ENCODE measurements at places on chromosomes 3 and 15.
A peak's percentile ranks its signal among the peaks of the same experiment; 100 is the strongest.

GRCh38 chr3:196660381-196661166, 21.1 kb downstream of the NRROS start:
- no peak for DNase-seq

DNA sequence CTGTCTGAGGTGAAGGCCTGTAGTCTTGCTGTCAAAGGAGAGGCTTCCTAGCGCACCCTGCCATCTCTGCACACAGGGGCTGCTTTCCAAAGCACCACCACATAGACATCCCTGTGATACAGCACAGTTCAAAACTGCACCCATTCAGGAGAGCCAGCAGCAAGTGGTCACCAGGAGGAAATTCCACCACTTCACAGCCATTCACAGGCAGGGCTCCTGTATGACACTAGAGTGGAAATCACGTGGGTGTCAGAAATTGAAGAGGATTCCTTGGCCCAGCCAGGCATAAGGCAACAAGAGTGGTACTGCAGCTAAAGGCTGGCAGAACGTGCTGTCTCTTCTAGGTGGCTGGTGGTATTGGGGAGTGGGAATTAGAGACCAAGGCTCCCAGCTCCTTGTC, 102.8 kb downstream of the RFTN1 start:
- no peak for DNase-seq

- no peak for DNase-seq
These were observed 91.9 kb downstream of the WDR76 start for GRCh38 chr15:43918717-43919116.

GRCh38 chr3:109275702-109276293, 40.5 kb downstream of the DPPA2 start:
- peak; percentile 1 for DNase-seq

DNA sequence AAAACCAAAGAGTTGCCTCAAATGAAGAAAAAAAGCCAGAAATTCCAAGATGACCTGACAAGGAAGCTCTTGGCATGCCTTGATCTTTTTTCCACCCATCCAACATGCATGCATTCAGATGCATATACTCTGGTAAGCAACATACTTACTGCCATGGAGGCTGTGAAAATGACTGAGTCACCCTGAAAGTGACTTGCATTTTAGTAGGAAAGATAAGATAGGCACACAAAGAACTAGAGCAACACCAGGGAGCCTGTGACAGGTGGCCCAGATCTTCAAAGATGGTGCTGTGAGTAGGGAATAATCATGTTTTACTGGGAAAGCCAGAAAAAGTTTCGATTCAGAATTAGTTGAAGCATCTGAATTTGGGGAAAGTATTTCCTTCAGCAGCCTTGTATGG, 185.1 kb upstream of the SLCO3A1 start:
- no peak for DNase-seq

Measured in activated T-cell treated with anti-CD3 and anti-CD28 coated beads for 48 hours (primary cell).